Activated CD4-positive, alpha-beta T cell treated with anti-CD3 and anti-CD28 coated beads, Interleukin-2, amount 10 ng/mL, durations not matched to agents 24 days and 14 days (primary cell): ENCODE measurements at places on chromosomes 6 and 20. TPM values are rescaled to one million over a fixed set of nuclear protein-coding genes. Genes with fewer than 3 reads are reported as not detected.

The ADTRP gene
- total RNA-seq = 4.7 and 5.3 TPM in 2 replicates

The ADGRF4 gene
- total RNA-seq = not detected in 2 replicates

The CCM2L gene
- not detected in 2 replicates for total RNA-seq

The RAB32 gene
- 0.89 and 0.92 TPM in 2 replicates for total RNA-seq

DNA sequence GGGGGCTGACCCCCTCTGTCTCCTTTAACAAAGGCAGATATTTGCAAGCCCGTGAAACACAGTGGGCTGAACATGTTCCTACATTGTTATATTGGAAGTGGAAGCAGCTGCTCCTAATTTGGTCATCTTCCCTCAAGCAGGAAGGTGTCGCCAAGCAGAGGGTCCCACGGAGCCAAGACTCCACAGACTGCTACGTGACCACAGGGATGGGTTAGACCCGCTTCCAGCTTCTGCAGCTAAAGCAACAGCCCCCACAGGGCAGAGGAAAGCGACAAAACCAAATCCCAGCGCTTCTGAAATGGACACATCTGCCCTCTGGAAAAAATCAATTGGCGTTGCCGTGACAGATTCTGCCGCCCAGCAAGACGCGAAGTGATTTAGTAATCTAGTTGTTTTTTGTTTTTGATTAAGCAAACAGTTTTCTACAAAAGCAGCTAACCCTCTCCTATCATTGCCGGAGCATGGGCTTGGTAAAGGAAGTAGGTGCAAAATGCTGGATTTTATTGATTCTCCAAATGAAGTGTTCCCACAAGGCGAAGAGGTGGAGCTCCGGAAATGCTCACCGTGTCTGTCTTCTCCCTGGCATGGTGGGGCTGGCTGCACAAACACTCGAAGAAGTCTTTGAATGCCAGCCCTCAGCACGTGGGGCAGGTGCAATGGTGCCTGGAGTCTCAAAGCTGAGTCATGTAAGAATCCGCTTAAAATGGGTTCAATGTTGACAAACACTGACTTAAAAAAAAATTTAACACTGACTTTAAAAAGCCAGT lies 79.4 kb upstream of the FRMD1 start:
- H3K27ac ChIP-seq = no peak overlapping the region
- peaks cover 3% of the 10 kb centered on the region for H3K27me3 ChIP-seq
- H3K4me1 ChIP-seq = no peaks in the 10 kb centered on the region
- no peaks in the 10 kb centered on the region for H3K36me3 ChIP-seq
- DNase-seq = no peak
- no peak overlapping the region for H3K4me3 ChIP-seq

DNA sequence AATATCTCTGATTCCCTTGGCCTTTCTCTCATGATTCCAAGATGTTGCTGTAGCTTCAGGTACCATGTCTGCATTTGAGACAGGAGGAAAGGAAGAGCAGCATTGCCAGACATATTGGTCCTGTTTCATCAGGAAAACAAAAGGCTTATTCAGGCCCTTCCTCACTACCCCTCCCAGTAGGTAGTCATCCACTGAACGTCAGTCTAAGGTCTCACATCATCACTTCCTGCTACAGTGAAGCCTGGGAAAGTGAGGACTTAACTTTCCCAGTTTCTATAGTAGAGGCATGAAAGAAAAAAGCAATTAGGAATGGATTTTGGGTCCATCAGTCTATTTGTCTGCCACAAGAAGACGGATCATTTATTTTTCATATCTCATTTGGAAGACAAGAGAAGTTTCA lies 85.7 kb upstream of the SOX4 start:
- H3K4me3 ChIP-seq = no peak overlapping the region
- H3K36me3 ChIP-seq = no peaks in the 10 kb centered on the region
- no peaks in the 10 kb centered on the region for H3K4me1 ChIP-seq
- no peaks in the 10 kb centered on the region for H3K27me3 ChIP-seq
- no peak for DNase-seq

GRCh38 chr20:59032713-59033059 lies 551 bp upstream of the ATP5F1E start:
- H3K27ac ChIP-seq = peak overlapping the region; percentile 91
- no peak for DNase-seq
- H3K27me3 ChIP-seq = no peaks in the 10 kb centered on the region
- peaks cover 65% of the 10 kb centered on the region for H3K36me3 ChIP-seq
- peaks cover 53% of the 10 kb centered on the region for H3K4me1 ChIP-seq

DNA sequence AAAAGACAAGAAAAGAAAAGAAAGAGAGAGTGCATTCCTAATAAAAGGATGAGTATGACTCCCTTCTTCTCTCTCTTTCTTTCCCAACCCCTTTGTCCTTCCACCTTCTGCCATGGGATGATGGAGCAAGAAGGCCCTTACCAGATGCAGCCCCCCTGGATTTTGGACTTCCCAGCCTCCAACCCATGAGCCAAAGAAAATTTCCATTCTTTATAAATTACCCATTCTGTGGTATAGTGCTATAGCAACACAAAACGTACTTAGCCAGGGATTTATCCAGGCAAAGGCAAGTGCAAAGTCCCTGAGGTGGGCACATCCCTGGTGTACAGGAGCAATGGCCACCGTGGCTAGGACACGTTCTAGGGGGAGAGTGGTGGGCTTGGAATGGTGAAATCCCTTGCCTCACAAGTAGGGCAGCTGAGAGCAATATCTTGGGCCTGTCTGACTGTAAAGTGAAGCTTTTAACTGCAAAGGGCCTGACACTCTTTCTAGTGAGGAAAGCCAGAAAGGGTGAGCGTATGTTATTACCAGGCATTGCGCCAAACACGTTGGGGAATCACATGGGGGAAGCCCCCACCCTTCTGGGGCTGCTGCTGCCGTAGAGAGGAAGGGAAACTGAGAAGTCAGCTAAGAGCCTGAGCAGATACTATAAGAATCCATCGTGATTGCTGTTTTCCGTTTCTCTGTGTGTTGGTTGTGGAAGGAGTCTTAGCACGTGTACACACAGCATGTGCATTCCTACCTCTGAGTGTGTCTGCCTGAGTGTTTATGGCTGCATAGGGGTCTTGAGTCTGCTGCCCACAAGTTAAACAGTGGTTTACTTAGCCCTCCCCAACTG lies 50.7 kb upstream of the SIRPA start:
- peaks cover 7% of the 10 kb centered on the region for H3K4me1 ChIP-seq
- peak; percentile 65 for DNase-seq
- no peak overlapping the region for H3K4me3 ChIP-seq
- no peaks in the 10 kb centered on the region for H3K36me3 ChIP-seq
- H3K27ac ChIP-seq = no peak overlapping the region

- no peak for DNase-seq
- H3K27ac ChIP-seq = no peak overlapping the region
- peaks cover 3% of the 10 kb centered on the region for H3K27me3 ChIP-seq
- H3K36me3 ChIP-seq = no peaks in the 10 kb centered on the region
These were observed 126.8 kb downstream of the SNX5 start for GRCh38 chr20:17841751-17842215.

DNA sequence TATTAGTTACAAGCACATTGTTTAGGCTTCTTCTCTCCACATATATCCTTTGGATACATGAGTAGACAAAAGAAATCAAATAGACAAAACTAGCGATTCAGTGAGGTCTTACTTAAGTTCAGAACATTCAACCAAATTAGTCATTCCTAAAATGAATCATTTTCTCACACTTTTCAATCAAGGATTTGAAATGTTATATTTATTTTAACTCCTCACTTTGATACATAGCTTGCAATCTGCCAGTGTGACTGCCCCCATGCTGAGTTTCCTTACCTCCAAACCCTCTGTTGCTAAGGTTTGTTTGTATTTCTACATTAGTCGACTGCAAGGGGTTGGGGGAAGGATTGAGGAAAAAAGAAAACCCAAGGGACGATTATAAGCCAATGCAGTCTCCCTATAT lies 3.5 kb upstream of the MOXD1 start:
- no peaks in the 10 kb centered on the region for H3K36me3 ChIP-seq
- H3K27me3 ChIP-seq = peaks cover 58% of the 10 kb centered on the region
- H3K27ac ChIP-seq = no peak overlapping the region

DNA sequence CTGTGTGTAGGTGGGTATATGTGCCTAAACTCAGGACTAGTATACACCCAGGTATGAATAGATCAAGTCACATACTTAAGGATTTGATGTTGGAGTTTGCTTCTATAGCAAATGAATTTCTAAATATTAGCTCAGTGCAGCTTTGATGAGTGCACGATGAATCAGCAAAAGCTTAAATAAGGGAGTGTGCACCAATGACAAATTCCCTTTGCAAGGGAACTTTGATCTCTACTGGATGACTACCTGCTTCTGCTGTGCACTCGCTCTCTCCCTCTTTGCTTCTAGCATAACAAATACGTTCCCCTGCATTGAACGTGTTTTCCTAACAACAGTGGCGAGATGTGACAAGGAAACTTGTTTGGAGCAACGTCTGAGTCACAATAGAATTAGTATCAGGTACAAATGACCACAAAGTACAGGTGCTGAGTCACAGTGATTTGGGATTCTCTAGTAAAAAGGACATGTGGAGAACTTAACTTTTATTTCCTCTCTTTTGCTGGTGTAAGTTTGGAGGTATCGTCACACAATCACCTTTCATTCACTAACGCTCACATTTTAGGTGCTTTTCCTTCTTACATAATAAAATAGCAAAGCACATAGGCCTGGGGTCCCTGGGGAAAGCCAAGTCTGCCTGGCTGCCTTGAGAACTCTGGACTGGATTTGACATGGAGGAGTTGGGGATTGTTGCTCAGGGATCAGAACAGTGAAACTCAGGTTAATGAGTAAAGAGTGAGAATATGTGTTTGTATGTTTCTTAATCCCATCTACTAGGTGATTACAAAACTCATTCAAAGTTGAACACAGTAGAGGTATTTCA lies 49.7 kb downstream of the KLHL31 start:
- no peaks in the 10 kb centered on the region for H3K36me3 ChIP-seq
- peaks cover 4% of the 10 kb centered on the region for H3K27me3 ChIP-seq
- H3K27ac ChIP-seq = no peak overlapping the region
- DNase-seq = no peak
- H3K4me1 ChIP-seq = peaks cover 6% of the 10 kb centered on the region

- H3K27me3 ChIP-seq = peaks cover 5% of the 10 kb centered on the region
- H3K27ac ChIP-seq = no peak overlapping the region
- no peaks in the 10 kb centered on the region for H3K36me3 ChIP-seq
- peaks cover 11% of the 10 kb centered on the region for H3K4me1 ChIP-seq
- H3K4me3 ChIP-seq = no peak overlapping the region
These were observed 21.2 kb upstream of the NHSL1 start for GRCh38 chr6:138520463-138520862.

DNA sequence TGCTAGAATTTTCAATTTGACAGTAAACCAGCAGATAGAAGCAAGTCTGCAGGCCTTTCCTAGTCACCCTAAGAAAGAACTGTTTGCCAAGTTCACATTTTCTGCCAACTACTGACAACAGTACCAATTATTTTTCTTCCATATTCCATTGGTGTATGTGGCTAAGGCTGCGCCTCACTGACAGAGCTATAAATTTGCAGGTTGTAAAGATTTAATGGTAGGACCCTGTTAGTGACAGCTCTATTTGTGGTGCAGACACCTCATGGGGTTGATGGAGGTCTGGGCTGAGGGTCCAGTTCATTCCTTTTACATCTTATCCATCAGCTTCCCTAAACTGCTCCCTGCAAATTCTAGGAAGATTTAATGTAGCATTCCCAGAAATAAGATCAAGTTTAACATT lies 228.5 kb downstream of the FRK start:
- no peaks in the 10 kb centered on the region for H3K36me3 ChIP-seq
- no peak for DNase-seq
- H3K27me3 ChIP-seq = no peaks in the 10 kb centered on the region
- H3K4me1 ChIP-seq = no peaks in the 10 kb centered on the region
- H3K27ac ChIP-seq = no peak overlapping the region
